T-cell (primary cell): ENCODE measurements at places on chromosomes 7 and 10.

- no peak for DNase-seq
Observed at GRCh38 chr7:126637538-126637937, 615.2 kb downstream of the GRM8 start.

GRCh38 chr7:101058355-101058754 is 26.9 kb upstream of the TRIM56 start:
- DNase-seq, result peak; percentile 32

DNA sequence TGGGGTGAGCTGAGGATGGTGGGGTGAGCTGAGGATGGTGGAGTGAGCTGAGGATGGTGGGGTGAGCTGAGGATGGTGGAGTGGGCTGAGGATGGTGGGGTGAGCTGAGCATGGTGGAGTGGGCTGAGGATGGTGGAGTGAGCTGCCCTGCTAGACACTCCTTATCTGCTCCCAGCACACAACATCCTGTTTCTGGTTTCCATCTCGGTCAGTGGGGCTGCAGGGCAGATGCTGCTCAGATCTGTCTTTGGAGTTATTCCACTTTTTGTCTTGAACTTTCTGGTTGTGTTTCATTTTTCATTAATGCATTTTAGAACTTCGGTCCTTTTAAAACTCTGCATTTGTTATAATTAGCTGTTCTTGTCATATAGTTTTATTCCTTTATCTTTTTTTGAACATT is 67.9 kb upstream of the ANTXRL start:
- DNase-seq, result no peak

DNA sequence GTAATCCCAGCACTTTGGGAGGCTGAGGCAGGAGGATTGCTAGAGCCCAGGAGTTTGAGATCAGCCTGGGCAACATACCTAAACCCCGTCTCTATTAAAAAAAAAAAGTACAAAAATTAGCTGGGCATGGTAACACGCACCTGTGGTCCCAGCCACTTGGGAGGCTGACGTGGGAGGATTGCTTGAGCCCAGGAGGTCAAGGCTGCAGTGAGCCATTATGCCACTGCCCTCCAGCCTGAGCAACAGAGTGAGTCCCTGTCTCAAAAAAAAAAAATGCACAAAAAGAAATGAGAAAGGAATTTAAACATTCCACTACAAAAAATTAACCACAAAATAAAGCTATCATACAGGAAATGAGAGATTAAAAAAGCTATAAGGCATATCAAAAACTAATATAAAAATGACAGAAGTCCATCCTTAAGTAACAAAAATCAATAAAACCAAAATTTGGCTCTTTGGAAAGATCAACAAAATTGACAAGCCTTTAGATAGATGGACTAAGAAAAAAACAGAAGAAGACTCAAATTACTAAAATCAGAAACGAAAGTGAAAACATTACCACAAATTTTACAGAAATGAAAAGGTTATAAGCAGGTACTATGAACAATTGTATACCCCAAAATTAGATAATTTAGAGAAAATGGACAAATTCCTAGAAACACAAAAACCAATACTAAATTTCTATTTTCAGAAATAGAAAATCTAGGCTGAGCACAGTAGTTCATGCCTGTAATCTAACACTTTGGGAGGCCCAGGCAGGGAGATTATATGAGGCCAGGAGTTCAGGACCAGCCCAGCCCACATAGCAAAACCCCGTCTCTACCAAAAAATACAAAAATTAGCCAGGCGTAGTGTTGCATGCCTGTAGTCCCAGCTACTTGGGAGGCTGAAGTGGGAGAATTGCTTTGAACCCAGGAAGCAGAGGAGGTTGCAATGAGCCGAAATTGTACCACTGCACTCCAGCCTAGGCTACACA is 42.4 kb upstream of the NANOS1 start:
- no peak for DNase-seq

DNA sequence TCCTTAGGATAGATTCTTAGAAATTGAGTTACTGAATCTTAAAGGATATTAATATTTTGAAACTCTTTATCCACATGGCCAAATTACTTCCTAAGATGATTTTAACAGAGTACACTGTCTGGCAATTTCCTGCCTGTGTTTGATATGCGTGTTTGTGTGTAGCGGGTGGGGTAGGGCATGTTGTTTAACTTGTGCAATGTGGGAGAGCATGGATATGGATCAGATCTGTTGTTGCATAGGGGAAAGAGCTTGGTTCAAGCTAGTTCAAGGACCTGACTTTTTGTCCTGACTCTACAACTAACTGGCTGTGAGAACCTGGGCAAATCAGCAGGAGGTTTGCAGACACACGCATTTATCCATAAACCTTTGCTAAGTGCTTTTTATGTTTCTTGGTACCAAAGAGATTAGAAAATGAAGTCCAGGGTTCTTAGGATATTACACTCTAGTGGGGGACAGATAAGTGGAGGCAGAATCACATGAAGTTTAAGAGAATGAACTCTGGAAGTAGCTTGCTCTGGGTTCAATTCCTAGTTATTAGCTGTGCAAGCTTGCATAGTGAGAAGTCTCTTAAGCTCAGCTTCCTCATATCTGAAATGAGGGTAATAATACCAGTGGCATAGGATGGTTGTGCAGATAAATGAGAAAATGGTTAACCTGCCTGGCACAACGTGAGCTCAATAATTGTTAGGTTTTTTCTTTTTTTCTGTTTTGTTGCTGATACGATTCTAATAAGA is 96.3 kb upstream of the PRR15 start:
- no peak for DNase-seq

- no peak for DNase-seq
Observed at GRCh38 chr7:89200758-89201157, 405.2 kb upstream of the TEX47 start.

GRCh38 chr10:131570716-131571307 is 259.3 kb upstream of the TCERG1L start:
- DNase-seq, result no peak

DNA sequence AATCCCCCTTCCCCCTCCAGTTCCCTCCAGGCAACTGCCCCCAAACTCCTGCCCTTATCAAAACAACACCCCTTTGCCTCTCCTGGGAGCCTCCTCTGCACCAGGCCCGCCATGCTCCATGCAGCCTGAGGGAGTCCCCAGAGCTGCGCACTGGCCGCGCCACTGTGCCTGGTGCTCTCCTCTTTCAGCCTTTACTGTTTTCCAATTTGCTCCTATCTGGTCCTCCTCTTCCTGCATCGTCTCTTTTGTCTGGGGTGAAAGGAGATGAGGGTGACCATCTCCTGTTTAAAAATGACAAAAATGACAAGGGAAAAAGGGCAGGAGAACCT is 165.8 kb upstream of the ADCY1 start:
- no peak for DNase-seq

DNA sequence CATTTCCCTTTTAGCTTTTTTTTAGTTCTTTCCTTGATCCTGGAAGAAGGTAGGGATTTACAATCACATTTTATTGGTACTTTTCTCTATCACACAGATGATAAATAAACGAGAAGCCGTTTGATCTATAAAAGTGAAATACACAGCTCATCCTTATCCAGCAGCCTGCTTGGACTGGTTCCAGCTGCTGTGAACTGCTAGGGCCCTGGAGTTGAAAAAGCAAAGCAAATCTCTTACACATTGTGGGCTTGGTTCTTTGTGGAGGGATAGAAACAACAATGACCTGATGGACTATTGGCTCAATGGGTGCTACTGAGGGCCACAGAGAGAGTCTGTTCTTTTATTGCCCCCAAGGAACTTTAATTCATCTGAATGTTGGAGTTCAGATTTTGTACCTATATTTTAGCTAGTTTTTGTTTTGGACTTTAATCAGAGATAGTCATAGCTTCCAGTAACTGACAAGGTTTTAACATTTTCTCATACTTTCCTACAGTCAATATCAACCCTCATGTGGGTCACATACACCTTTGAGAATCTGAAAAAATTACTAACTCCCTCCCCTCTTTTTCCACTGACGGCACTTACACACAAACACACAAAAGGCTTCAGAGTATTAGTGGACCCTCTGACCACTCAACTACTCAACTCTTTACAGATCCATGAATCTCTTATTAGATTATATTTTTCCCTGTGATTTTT is 91.6 kb upstream of the CCDC6 start:
- no peak for DNase-seq

- no peak for DNase-seq
Observed at GRCh38 chr7:157656195-157656769, 319.5 kb downstream of the DNAJB6 start.

- DNase-seq, result no peak
Observed at GRCh38 chr7:36896956-36897590, 172.8 kb upstream of the AOAH start.

DNA sequence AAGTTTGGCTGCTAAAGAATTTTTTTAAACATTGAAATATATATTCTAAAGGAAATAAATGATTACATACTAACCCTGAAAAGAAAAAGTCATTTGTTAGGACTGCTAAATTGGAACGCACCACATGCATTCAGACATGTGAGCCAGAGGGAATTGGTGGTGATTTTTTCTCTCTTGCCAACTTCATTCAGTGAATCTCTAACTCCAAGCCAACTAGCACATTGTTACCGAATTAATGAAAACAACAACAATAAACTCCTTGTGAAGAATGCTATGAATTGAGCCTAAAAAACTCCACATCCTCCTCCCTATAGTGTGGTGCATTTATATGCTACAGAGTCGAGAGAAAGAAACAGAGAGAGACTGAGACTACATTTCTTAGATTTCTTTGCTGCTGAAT is 135.5 kb upstream of the CACNA2D1 start:
- no peak for DNase-seq

GRCh38 chr10:92897916-92898315 is 49.6 kb downstream of the EXOC6 start:
- no peak for DNase-seq

- DNase-seq, result no peak
Observed at GRCh38 chr10:75836064-75836463, 404.6 kb downstream of the LRMDA start.

GRCh38 chr7:30403477-30403876 is 75.1 kb downstream of the NOD1 start:
- no peak for DNase-seq

GRCh38 chr7:69786730-69787395 is 188.6 kb downstream of the AUTS2 start:
- no peak for DNase-seq

DNA sequence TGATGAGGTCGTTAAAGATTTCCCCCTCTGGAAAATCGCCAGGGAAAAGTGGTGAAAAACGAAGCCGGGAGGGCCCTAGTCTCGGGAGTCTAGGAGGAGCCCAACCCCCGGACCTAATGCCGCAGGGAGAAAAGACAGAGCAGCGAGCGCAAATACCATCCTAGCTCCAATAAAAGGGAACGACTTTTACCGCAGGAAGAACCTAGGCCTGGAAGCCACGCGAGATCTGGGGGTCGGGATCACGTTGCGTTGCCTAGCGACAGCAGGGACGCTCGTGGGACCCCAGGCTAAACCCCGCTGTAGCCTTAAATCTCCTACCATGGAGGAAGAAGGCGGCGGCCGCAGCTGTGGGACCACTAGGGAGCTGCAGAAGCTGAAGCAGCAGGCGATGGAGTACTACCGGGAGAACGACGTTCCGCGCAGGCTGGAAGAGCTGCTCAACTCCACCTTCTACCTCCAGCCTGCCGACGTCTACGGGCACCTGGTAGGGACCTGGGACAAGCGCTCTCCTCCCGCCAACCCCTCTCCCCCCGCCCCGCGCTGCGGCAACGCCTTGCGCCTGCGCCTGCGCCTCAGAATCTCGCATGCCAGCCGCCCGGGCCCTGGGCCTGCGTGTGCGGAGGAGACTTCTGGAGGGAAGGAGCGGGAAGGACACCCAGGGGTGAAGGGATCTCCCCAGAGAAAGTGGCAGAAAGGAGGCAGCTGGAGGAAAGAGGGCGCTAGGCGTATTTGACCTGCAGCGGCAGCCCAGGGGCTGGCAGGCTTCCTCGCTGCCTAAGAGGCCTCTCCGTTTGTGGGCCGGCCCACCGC is at the start of gene ENO4:
TSS of gene ENO4 (plus strand) at position 252 of the 810 bp plus-strand sequence. CDS start at position 320, 68 bp downstream.
- DNase-seq, result no peak

- DNase-seq, result no peak
Observed at GRCh38 chr10:78902815-78903214, 166.0 kb upstream of the ZMIZ1 start.

DNA sequence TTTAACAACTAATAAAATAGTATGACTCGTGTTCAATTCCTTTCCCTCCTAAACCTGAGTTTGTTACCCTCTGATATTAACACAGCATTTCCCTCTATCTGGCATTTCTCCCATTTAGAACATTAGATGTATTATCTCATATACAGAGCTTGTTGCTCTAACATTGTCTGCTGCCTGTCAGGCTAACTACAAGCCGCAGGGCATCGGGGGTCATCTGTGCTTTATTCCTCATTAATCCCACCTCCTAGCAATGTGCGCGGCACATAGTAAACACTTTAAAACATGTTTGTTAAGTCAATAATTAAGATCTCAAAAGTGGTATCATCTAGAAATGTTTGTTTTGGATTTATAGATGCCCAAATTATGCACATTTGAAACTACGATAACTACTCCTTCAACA is 52.9 kb upstream of the NEBL start:
- no peak for DNase-seq

GRCh38 chr10:35037104-35037503 is 53.0 kb downstream of the CUL2 start:
- no peak for DNase-seq

DNA sequence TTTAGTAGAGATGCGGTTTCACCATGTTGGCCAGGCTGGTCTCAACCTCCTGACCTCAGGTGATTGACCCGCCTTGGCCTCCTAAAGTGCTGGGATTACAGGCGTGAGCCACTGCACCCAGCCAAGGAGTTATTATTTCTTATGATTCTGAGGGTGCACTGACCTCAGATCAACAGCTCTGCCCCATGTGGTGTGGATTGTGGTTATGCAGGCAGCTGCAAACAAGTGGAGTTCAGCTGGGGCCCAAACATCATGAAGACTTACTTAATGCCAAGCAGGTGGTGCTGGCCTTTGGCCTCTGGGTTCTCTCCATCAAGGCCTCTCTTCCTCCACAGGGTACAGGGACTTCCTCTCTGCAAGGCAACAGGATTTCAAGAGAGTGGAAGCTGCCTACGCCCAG is 45.1 kb upstream of the OPTN start:
- DNase-seq, result no peak

GRCh38 chr7:18505870-18506460 is 10.4 kb downstream of the HDAC9 start:
- no peak for DNase-seq

DNA sequence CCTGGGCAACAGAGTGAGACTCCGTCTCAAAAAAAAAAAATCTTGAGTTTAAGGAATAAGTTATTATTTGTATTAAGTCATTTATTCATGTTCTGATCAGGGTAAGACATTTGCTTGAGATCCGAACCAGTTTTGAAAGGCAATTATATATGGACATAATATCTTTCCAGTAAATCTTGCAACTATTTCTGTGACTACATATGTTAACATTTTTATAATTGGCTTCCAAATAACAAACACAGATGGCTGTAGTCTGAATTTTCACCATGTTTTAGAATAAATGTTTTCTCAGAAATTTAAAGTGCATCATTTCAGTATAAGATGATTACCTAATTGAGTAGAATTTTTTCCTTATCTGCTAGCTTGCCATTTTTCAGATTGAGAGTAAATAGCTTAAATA is 21.2 kb downstream of the AKAP9 start:
- no peak for DNase-seq

GRCh38 chr10:123019941-123020703 is 11.3 kb downstream of the ACADSB start:
- no peak for DNase-seq
